ENCODE measurements at places on chromosomes 6 and 20.

DNA sequence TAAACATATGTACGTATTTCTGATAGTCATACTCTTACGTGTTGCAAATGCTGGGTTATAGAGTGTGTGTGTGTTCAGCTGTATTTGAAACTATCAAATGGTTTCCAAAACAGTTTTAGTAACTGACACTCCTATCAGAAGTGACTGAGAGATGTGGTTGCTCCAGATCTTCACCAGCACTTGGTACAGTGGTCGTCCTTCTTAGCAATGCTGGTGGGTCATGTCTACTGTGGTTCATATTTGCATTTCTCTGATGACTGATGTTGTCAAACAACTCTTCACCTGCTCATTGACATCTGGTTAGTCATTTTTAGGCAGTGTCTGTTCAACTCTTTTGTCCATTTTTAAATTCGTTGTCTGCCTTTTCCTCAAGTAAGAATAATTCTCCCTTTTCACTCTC, 259.3 kb downstream of the KIF16B start:
- H3K27me3 ChIP-seq: no peaks in the 10 kb centered on the region
- H3K27ac ChIP-seq: no peak overlapping the region
- H3K4me1 ChIP-seq: no peaks in the 10 kb centered on the region
- no peak overlapping the region for H3K4me3 ChIP-seq
- no peaks in the 10 kb centered on the region for H3K36me3 ChIP-seq

DNA sequence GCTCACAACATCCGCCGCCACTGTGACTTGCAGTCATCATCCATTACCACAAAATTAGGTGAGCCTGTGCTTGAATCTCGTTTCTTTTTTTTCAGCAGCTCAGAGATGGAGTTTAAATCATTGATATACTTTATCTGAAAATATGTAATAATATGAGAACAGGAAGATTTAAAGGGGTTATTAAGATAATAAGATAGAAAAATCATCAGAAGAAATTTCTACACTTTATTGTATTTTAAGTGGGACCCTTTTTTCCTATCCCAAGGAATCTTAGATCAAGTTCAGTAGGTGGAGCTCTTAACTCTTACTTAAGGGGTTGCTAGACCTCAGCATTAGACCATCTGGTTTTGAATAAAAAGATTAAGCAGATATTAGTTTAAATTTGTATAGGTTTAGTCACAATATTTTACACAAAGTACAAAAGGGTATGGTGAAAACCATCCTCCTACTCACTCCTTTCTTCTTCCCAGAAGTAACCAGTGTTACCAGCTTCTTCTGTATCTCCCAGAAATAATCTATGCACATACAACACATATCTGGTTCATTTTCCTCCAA, 9.4 kb upstream of the NCOA7 start:
- H3K36me3 ChIP-seq: no peaks in the 10 kb centered on the region
- H3K27ac ChIP-seq: peak overlapping the region; percentile 45
- no peaks in the 10 kb centered on the region for H3K4me1 ChIP-seq
- peak; percentile 30 for DNase-seq
- H3K4me3 ChIP-seq: peak overlapping the region; percentile 45
- no peaks in the 10 kb centered on the region for H3K27me3 ChIP-seq

DNA sequence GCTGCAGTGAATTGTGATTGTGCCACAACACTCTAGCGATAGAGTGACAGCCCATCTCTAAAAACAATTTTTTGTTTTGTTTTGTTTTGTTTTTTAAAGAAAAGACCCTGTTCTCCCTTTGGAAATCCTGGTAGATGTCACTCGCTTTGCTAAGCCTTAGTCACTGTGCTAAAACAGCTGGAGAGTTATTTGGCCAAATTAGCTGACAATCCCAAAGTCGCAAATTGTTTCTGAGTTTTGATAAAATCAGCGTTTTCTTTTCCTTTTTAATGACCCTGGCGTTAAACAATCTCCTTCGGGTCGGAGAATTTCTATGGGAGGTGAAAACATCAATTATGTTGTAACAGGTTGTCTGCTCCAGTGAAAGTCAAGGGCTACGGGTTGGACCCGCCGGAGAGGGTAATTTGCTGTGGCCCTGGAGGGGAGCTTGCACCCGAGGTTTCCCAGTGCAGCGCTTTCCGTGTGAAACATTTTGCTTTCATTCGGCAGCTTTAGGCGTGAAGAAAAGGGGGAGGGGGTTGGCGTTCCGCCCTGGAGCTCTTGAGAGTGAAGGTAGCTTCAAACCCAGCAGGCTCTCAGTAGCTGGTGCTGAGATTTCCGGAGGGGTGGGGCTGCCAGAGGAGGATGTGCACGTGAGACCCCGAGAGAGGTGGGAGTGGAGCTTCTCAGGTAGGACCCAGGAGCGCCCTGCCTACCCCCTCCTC, 296.6 kb downstream of the PHACTR1 start:
- H3K4me1 ChIP-seq: peaks cover 11% of the 10 kb centered on the region
- no peak overlapping the region for H3K27ac ChIP-seq
- no peaks in the 10 kb centered on the region for H3K36me3 ChIP-seq
- peaks cover 64% of the 10 kb centered on the region for H3K27me3 ChIP-seq

DNA sequence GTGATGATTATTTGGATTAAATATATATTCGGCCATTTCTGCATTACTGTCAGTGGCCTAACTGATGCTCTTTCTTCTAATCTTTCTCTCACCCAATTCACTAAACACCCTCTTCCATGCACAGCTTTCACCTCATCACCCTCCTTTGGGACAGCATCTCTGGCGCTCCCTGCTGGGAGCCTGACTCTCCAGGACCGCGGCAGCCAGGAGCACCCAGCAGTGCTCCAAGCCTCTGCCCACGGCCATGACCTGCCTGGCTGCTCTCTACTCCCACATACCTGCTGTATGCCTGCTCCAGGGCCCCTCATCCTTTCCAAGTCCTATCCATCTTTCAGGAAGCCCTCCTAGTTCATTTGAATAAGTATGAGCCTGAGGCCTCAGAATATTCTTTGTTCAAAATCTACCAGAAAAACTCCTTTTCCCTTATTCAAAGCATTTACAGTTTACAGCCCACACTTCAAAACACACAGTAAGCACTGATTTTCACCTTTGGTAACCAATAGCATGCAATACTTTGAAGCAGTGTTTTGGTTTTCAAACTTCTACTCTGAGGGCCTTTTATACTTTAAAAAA, 15.2 kb downstream of the CTCFL start:
- H3K27me3 ChIP-seq: no peaks in the 10 kb centered on the region
- H3K27ac ChIP-seq: no peak overlapping the region
- no peak overlapping the region for H3K4me3 ChIP-seq
- H3K4me1 ChIP-seq: no peaks in the 10 kb centered on the region
- H3K36me3 ChIP-seq: no peaks in the 10 kb centered on the region
- peak; percentile 23 for DNase-seq

DNA sequence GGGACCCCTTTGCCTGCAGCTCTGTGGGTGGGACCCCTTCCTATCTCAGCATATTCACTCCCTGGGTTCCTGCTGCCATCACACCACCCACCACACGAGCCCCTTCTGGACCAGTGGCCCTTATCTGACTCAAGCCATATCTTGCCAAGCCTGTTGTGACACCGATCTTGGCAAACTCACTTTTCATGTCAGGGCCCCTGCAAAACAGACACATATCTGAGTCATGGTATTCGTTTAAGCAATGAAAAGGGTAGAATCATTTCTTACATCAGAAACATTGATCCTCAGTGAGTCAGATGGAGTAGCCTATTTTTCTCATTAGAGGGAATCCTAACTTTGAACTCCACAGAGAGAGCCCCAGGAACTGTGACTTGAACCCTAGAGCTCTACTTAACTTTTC, 10.6 kb downstream of the RAET1E start:
- H3K4me3 ChIP-seq: no peak overlapping the region
- no peak overlapping the region for H3K27ac ChIP-seq
- H3K27me3 ChIP-seq: peaks cover 16% of the 10 kb centered on the region
- DNase-seq: no peak
- no peaks in the 10 kb centered on the region for H3K36me3 ChIP-seq

GRCh38 chr6:121848523-121849255, 413.2 kb downstream of the GJA1 start:
- H3K27ac ChIP-seq: no peak overlapping the region
- no peak overlapping the region for H3K4me3 ChIP-seq
- H3K4me1 ChIP-seq: peaks cover 4% of the 10 kb centered on the region
- H3K36me3 ChIP-seq: no peaks in the 10 kb centered on the region
- no peak for DNase-seq
- H3K27me3 ChIP-seq: no peaks in the 10 kb centered on the region

- no peaks in the 10 kb centered on the region for H3K27me3 ChIP-seq
- H3K36me3 ChIP-seq: no peaks in the 10 kb centered on the region
- H3K4me1 ChIP-seq: peaks cover 27% of the 10 kb centered on the region
- H3K27ac ChIP-seq: peak overlapping the region; percentile 22
These were observed 378.8 kb downstream of the CENPW start for GRCh38 chr6:126718600-126719327.

- H3K4me1 ChIP-seq: no peaks in the 10 kb centered on the region
- H3K27me3 ChIP-seq: no peaks in the 10 kb centered on the region
- no peak overlapping the region for H3K4me3 ChIP-seq
- no peak for DNase-seq
- H3K27ac ChIP-seq: no peak overlapping the region
These were observed 718.0 kb downstream of the UTRN start for GRCh38 chr6:145003145-145003544.

- no peak overlapping the region for H3K4me3 ChIP-seq
- no peaks in the 10 kb centered on the region for H3K4me1 ChIP-seq
- DNase-seq: no peak
- H3K27me3 ChIP-seq: no peaks in the 10 kb centered on the region
- no peaks in the 10 kb centered on the region for H3K36me3 ChIP-seq
These were observed 34.8 kb downstream of the HNF4A start for GRCh38 chr20:44390280-44390679.

DNA sequence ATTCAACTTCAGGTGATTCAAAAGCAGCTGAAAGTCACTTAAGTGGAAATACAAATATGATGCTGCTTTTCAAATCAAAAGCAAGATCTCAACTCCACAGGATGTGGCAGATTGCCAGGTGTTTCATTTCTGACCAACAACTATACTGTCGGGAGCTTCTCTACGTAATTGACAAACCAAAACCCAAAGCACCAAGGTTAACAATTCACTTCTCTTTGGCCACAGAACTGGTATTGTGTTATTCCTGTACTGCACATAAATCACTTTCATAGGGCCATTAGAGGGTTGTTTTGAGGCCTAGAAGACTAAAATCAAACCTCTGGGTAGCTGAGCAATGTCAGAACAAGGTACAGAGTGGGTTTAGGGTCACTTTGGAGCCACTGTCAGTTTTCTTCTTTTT, 169.7 kb downstream of the HAO1 start:
- no peaks in the 10 kb centered on the region for H3K27me3 ChIP-seq
- H3K4me3 ChIP-seq: no peak overlapping the region
- H3K4me1 ChIP-seq: no peaks in the 10 kb centered on the region
- no peak overlapping the region for H3K27ac ChIP-seq
- no peak for DNase-seq
- H3K36me3 ChIP-seq: no peaks in the 10 kb centered on the region

- no peak overlapping the region for H3K27ac ChIP-seq
- H3K27me3 ChIP-seq: no peaks in the 10 kb centered on the region
- DNase-seq: no peak
These were observed 98.8 kb downstream of the SOD2 start for GRCh38 chr6:159594106-159594749.

DNA sequence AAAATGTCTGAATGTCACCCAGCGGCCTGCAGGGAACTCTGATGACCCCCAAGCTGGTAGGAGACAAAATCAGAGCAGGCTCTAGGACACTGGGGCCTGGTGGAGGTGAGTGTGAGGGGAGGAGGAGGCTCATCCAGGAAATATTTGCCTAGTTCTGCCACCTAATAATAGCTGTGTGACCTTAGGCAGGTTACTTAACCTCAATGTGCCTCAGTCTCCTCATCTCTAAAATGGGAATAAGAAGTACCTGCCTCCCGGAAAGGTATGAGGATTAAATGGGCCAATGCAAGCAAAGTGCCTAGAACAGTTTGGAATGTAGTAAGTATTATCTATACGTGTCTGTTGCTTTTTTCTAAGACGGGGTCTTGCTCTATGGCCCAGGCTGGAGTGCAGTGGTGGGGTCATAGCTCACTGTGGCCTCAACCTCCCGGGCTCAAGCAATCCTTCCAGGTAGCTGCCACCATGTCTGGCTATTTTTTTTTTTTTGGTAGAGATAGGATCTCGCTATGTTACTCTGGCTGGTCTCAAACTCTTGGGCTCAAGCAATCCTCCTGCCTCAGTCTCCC, 60.4 kb downstream of the RAB44 start:
- no peak overlapping the region for H3K27ac ChIP-seq
- no peaks in the 10 kb centered on the region for H3K27me3 ChIP-seq
- DNase-seq: no peak
- H3K4me1 ChIP-seq: no peaks in the 10 kb centered on the region
- no peak overlapping the region for H3K4me3 ChIP-seq
- H3K36me3 ChIP-seq: no peaks in the 10 kb centered on the region

DNA sequence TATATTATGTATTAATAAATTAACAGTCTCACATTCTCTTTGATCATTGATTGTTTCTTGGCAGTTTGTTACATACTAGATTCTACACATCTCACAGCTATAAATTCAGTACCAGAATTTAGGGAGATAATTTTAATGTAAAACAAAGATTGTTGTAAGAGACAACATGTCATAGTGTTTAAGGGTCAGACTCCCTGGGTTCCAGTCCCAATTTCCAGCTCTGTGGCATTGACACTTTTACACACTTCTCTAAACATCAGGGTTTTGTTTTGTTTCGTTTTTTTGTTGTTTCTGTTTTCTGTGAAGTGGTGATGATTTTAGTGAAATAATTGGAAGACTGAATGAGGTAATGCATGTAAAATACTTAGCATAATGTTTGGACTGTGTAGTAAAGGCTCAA, 19.9 kb downstream of the ADGRB3 start:
- H3K4me3 ChIP-seq: no peak overlapping the region
- no peaks in the 10 kb centered on the region for H3K36me3 ChIP-seq
- H3K27ac ChIP-seq: no peak overlapping the region
- no peaks in the 10 kb centered on the region for H3K27me3 ChIP-seq
- no peak for DNase-seq
